Muscle of leg (tissue), 16 donors: ENCODE measurements at places on chromosomes 6 and 20. TPM values are rescaled to one million over a fixed set of nuclear protein-coding genes. Genes with fewer than 3 reads are reported as not detected.

Gene NRM
- total RNA-seq: 7.2 TPM

Gene NKAIN4
- total RNA-seq: 28.5 TPM

Gene DSP
- total RNA-seq: 1.4 TPM

Gene VNN1
- 0.13 TPM for total RNA-seq

Gene MTFR2
- 0.58 TPM for total RNA-seq
